Upper lobe of left lung (tissue), 6 donors: ENCODE measurements at places on chromosomes 5 and 9. TPM values are rescaled to one million over a fixed set of nuclear protein-coding genes. Genes with fewer than 3 reads are reported as not detected.

TAF1L gene
- total RNA-seq: not detected

IL5 gene
- total RNA-seq: not detected

SLC6A19 gene
- total RNA-seq: not detected

SLC36A1 gene
- total RNA-seq: 13.8 TPM

MYMK gene
- total RNA-seq: not detected

SPATA31C1 gene
- not detected for total RNA-seq

DNA sequence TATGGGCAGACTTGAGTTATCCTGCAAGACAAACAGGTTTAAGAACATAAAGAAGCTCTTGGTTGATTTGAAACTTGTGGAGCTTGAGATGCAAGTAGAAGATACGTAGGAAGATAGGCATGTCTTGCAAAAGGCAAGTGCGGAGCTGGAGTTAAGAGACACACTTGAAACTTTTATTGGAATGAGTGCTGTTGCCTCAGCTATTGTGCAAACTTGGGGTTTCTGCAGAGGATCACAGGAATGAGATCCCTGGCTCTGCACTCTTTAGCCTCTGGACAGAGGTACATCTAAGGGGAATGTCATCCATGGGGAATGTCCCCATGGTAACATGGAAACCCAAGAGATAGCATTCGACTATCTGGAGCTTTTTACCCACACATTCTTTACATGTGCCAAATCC is 121.1 kb downstream of the ADCY2 start:
- H3K27ac ChIP-seq: no peak overlapping the region
- H3K4me1 ChIP-seq: no peaks in the 10 kb centered on the region

DNA sequence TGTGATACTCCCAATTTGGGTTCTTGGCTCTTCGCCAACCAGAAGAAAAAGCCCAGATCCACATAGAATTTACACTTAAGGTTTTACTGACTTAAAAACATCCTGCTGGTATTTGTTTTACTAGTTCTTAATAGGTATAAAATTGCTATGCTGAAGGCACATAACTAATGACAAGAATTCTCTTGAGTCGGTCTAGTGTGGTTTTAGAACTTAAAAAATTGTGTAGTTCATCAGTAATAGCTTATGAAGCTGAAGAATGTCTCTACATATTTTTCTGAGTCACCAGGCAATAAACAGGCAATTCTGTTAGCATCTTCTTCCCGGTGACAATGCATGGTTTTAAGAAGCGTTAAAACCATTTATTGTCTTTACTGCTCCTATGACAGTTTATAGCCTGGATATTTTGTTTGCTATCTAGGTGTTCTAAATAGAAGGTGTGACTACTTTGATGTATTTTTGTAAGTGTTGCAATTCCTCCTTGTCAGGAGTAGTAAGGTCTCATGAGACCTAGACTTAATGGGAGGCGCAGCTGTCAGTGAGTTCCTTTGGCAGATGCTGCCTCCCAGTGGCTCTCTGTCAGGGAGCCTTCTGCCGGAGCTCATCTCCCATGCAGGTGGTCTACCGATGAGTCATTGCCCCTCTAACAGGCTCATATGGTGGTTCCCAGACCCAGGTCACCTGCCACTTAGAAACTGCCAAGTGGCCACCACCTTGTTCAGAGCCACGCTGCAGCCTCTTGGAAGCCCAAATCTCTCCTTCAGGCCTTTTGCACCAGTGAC is 173.8 kb downstream of the MAST4 start:
- H3K4me1 ChIP-seq: peaks cover 7% of the 10 kb centered on the region
- H3K36me3 ChIP-seq: no peaks in the 10 kb centered on the region
- no peaks in the 10 kb centered on the region for H3K27me3 ChIP-seq

DNA sequence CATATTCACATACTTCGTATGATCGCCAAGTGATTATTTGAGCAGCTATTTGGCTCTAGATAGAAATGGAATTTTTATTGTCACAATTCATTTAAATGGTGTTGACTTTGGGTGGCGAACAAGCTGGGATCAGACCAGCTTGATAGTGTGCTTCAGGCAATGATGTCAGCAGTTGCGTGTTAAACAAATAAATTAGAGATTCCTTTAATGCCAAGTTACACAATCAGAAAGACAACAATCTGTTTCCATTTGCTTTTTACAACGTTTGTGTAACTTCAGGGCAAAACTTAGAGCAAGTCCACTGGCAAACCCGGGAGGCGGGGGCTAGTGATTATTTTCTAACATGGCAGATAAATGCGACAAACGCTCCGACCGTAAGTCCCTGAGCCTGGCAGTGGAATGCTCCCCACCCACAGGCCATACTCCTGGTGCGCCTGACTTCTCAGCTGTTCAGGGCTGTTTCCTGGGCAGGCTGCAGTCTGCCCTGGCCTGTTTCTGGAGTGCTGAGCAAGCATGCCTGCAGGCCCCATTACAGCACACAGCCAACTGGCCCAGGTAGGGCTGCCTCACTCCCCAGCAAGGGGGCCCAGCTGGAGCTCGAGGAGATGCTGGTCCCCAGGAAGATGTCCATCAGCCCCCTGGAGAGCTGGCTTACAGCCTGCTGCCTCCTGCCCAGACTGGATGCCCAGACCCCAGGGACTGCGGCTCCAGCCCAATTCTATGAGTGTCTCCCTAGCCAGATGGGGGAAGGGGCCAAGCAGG is 88.7 kb downstream of the BASP1 start:
- H3K4me1 ChIP-seq: peaks cover 2% of the 10 kb centered on the region
- no peaks in the 10 kb centered on the region for H3K27me3 ChIP-seq
- DNase-seq: peak; percentile 72
- no peak overlapping the region for H3K4me3 ChIP-seq

DNA sequence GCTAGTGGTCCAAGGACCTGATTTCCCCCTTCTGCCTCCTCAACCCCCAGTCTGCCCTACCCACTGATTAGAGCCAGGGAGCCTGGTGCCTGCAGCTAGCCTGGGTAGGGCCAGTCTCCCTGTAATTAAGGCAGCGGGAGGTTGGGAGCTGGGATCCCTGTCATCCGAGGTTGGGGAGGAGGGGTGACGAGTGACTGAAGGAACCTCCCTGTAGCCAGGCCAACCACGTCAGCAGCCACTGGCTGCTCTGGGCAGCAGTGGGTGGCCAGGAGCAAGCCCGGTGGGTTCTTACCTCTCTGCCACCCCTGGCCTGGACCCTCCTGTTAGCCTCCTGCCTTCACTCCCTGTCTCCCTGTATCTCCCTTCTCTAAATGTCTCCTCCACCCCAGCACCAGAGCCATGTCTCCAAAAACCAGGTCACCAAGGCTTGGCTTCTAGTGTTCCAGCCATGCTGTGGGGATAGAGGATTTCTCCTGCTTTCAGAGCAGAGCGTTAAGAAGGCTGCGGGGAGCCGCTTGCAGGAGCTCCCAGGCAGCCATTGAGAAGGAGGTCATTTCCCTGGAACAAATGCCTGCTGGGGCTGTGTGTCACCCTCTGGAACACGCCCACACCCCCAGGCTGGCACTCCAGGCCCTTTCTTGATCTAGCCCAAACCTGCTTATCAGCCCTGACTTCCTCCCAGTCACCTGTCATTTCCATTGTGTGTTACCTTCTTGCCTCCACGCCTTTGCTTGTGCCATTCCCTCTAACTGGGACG is 65.0 kb upstream of the GGTA1 start:
- H3K4me3 ChIP-seq: no peak overlapping the region
- H3K27ac ChIP-seq: no peak overlapping the region
- H3K4me1 ChIP-seq: peaks cover 13% of the 10 kb centered on the region
- DNase-seq: no peak
- no peaks in the 10 kb centered on the region for H3K27me3 ChIP-seq

DNA sequence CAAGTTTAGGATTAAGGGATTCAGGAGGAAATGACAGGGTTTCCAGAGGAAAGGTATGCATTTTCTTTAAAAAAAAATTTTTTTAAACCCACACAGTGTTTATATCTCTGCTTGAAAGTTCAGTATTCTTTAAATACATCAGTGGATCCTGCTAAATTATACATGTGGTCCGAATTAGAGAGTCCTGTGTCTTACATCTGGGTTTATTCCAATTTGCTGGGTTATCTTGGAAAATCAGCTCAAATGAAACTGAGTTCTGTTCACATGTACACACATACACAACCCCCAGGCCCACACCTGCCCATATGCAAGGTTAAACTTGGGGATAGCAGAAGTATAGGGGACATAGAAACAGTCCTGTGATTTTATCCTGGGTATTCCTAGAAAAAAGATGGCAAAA is 493.7 kb downstream of the ZNF608 start:
- no peak for DNase-seq
- H3K4me1 ChIP-seq: no peaks in the 10 kb centered on the region
- H3K27ac ChIP-seq: no peak overlapping the region
- no peaks in the 10 kb centered on the region for H3K36me3 ChIP-seq
- no peaks in the 10 kb centered on the region for H3K27me3 ChIP-seq

DNA sequence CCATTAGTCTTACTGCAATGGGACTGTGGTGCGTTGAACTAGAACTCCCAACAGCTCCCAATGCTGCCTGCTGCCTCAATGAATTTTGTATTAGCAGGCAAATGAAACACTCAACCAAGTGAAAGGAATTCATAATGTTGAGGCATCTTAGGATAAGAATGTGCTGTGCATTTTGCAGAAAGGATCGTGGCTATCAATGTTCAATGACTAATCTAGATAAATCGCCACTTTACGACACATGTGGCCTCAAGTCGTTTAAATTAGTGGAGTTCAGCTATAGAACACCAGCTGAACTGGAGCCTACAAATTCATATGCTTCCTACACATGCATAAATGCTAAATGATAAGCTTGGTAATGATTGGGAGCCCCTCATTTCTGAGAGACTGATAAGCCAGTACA is 318.4 kb downstream of the PSAT1 start:
- DNase-seq: no peak
- H3K4me1 ChIP-seq: no peaks in the 10 kb centered on the region
- H3K27ac ChIP-seq: no peak overlapping the region
- no peak overlapping the region for H3K4me3 ChIP-seq
- no peaks in the 10 kb centered on the region for H3K27me3 ChIP-seq

DNA sequence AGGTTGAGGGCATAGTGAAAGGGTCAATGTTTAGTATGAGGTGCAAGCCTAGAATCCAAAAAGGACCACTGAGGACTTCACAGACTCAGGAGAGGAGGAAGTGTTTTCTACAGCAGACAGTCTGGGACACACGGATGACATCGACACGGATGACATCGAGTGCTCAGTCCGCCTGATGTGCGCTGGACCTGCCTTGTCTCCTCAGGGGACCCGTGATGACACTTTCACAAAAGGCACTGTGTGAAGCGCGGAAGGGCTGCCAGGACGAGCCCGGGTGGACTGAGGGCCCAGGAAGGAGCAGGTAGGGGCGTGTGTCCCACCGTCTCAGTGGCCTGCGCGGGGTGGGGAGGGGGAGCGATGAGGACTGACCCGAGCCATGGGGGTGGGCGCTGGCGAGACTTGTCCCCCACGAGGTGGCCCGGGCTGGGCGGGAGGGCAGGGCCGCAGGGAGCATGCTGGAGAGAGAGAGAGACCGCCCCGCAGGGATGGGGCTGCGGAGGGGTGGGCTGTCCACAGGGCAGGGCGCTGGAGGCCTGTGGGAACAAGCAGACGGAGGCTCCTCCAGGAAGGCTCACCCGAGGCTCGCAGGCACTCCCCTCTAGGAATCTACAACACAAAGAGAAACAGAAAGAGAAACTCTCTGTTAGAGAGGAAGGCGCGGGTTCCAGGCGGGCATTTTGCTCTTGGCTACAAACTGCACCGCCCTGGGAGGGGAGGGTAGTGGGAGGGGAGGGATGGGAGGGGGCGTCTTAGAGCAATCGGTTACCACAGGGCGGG is 54.9 kb downstream of the USP20 start:
- no peaks in the 10 kb centered on the region for H3K27me3 ChIP-seq
- H3K36me3 ChIP-seq: no peaks in the 10 kb centered on the region
- H3K27ac ChIP-seq: peak overlapping the region; percentile 87
- H3K4me1 ChIP-seq: peaks cover 38% of the 10 kb centered on the region

- H3K4me3 ChIP-seq: no peak overlapping the region
- H3K36me3 ChIP-seq: no peaks in the 10 kb centered on the region
- no peaks in the 10 kb centered on the region for H3K27me3 ChIP-seq
- no peak for DNase-seq
- no peak overlapping the region for H3K27ac ChIP-seq
These were observed 15.7 kb downstream of the PHF2 start for GRCh38 chr9:93592008-93592642.

GRCh38 chr5:96214442-96215197 is 218.4 kb downstream of the PCSK1 start:
- H3K4me1 ChIP-seq: peaks cover 7% of the 10 kb centered on the region
- H3K36me3 ChIP-seq: no peaks in the 10 kb centered on the region
- DNase-seq: peak; percentile 46
- H3K27me3 ChIP-seq: no peaks in the 10 kb centered on the region

DNA sequence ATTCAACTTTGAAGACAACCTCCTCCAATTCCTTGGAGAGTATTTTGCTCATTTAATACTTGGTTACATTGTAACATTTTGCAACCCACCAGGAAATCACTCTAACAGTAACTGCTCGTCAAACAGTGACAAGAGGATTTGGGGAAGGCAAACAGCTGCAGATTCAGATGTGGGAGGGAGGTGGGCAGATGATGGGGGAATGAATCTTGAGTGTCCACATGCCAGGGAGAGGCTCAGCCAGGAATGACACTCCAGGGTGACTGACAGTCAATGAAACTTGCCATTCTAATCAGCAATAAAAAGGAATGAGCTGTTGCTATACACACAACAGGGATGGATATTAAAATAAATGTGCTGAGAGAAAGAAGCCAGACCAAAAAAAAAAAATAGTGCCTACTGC is 97.7 kb upstream of the ANKRD55 start:
- peaks cover 4% of the 10 kb centered on the region for H3K4me1 ChIP-seq
- H3K27ac ChIP-seq: no peak overlapping the region
- no peak overlapping the region for H3K4me3 ChIP-seq
- DNase-seq: no peak
- no peaks in the 10 kb centered on the region for H3K36me3 ChIP-seq
- H3K27me3 ChIP-seq: no peaks in the 10 kb centered on the region

DNA sequence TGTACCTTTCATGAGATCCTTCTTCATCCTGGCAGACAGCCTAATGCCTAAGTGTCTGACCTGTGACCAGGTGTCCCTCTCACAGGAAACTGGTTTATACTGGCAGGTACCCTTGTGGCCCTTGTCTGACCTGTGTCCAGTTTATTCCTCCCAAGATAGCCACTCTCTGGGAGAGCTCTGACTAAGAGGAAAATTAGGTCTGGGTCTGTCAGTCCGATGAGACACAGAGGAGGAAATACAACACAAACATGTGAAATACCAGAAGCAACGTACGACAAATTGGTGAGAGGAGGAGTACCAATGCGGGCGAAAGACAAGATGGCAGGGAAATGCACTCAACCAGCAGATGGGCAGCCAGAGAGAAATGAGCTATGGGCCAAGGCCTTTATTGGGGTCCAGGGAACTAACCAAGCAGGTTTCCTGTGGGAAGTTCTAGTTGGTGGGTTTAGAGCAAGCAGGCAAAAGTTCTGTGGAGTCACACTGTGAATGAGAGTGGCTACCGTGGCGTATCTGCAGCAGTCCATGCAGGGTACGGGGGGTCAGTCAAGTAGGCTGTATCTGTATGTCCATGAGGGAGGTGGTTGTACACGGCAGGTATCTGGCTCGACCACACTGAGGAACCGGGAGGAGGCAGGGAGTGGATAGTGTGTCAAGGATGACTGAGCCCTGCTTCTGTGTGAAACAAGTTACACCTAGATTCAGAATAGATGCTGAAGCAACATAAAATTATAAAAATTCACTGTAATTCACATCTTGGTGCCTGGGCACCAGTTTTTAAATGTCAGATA is 109.0 kb downstream of the MLLT3 start:
- H3K36me3 ChIP-seq: no peaks in the 10 kb centered on the region
- no peak overlapping the region for H3K4me3 ChIP-seq
- H3K4me1 ChIP-seq: peaks cover 17% of the 10 kb centered on the region
- DNase-seq: no peak
- H3K27me3 ChIP-seq: no peaks in the 10 kb centered on the region

GRCh38 chr5:21820527-21820926 is 1032.6 kb downstream of the CDH12 start:
- no peaks in the 10 kb centered on the region for H3K4me1 ChIP-seq
- H3K27me3 ChIP-seq: no peaks in the 10 kb centered on the region
- no peak for DNase-seq
- H3K36me3 ChIP-seq: no peaks in the 10 kb centered on the region
